ENCODE measurements at places on chromosomes 5 and 9.
A peak's percentile ranks its signal among the peaks of the same experiment; 100 is the strongest.

DNA sequence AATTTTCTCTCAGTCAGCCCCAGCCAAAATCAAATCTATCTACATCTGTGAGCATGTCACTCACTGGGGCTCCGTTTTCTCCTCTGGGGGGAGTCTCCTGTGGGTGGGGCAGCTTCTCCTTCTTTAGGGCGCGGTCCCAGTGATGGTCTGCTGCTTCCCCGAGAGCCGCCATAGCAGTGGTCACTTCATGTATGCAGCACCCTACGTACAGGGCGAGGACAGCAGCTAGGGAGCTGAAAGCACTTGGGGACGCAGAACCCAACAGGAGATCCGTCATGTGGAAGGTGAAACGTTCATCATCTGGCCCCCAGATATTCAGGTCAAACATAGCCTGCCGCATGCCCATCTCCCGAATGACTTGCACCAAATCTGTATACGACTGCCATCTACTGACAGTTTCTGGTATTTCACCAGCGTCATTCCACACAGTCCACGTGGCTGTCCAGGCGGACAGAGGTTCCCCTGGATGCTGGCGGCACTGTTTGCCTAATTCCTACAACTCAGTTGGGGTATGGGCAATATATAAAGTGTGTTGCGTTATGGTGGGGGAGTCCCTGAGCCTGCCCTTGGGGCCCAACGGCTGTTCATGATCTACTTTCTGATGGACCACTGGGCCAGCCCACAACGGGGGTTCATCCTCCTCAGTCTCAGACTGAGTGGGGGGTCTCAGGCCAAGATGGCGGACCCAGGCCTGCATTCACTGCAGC lies 795.0 kb downstream of the EFNA5 start:
- DNase-seq = no peak

GRCh38 chr9:82882138-82882537 lies 180.8 kb downstream of the RASEF start:
- DNase-seq = no peak

DNA sequence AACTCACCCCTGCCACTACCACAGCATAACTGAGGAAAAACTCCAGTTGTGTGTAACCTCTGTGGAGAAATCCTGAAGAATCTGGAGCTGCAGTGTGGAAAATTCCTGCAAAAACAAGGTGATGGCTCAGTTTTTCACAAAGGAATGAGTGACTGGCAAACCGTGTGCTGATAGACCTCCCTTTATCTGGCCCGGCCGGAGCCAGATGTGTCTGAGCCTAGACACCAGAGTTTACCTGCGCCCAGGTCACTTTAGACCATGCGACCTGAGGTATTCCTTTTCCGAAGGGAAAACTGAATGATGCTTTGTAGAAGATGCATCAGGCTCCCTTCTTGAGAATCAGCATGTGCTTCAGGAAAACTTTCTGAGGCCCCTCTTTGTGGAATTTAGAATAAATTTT lies 16.2 kb downstream of the SLC25A48 start:
- no peak for DNase-seq

GRCh38 chr9:121985792-121986494 lies 107.2 kb downstream of the TTLL11 start:
- no peak for DNase-seq

DNA sequence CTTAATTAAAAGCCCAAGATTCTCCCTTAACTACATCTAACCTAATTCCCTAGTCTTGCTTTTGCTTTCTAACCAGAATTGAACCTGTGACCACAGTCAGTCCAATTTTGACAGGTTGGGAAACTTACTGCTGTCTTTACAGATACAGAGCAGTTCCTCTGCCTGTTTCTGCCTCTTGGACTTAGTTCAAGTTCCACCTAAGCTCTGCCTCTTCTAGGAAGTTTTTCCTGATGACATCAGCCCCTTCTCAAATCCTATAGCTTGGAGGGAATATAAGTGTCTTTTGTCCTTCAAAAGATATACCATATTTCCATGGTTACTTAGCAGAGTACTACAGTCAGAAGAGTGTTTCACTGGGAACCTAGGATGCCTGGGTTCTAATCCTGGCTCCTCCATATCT lies 31.7 kb downstream of the BRINP1 start:
- DNase-seq = no peak

- no peak for DNase-seq
Observed at GRCh38 chr9:122329597-122329996, 41.2 kb upstream of the PTGS1 start.

- no peak for DNase-seq
Observed at GRCh38 chr5:4511996-4512656, 628.0 kb upstream of the ADAMTS16 start.

DNA sequence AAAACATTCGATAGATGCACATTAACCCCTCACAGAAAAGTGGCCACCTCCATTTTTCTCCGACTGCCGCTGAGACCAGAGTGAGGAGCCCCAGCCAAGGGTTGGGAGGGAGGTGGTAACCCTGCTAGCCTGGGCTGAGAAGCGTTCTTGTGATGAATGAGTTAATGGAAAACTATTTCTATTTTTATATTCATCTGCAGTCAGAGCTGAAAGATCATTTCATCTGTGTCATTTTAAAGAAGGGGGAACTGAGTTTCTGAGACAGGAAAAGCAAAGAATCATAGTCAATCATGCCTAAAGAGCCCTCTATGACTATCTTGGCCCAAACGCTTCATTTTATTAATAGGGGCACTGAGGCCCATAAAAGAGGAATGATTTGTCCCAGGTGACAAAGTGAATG lies 229.5 kb downstream of the PAPPA start:
- no peak for DNase-seq

GRCh38 chr5:100634937-100635534 lies 99.9 kb downstream of the FAM174A start:
- no peak for DNase-seq

- no peak for DNase-seq
Observed at GRCh38 chr5:60806591-60807243, 37.4 kb downstream of the ELOVL7 start.

- DNase-seq = no peak
Observed at GRCh38 chr5:105034401-105034763, 1471.8 kb upstream of the NUDT12 start.

DNA sequence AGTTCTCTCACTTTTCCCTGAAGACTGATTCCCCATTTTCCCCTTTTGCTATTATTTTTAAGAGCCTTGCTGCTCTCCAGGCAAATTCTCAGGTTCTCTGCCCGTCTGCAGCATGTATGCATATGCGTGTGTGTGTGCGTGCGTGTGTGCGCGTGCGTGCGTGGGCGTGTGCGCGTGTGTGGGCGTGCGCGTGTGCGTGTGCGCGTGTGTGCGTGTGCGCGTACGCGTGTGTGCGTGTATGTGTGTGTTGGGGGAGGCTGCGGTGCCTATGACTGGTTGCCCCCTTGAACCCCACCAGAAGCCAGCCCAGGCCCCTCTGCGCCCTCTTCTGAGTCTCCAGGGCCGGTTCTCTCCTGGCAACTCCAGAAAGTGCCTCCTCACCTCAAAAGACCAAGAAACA lies 987 bp upstream of the FOXI1 start:
- no peak for DNase-seq

GRCh38 chr5:180172447-180173197 lies 36.4 kb downstream of the RASGEF1C start:
- DNase-seq = no peak

DNA sequence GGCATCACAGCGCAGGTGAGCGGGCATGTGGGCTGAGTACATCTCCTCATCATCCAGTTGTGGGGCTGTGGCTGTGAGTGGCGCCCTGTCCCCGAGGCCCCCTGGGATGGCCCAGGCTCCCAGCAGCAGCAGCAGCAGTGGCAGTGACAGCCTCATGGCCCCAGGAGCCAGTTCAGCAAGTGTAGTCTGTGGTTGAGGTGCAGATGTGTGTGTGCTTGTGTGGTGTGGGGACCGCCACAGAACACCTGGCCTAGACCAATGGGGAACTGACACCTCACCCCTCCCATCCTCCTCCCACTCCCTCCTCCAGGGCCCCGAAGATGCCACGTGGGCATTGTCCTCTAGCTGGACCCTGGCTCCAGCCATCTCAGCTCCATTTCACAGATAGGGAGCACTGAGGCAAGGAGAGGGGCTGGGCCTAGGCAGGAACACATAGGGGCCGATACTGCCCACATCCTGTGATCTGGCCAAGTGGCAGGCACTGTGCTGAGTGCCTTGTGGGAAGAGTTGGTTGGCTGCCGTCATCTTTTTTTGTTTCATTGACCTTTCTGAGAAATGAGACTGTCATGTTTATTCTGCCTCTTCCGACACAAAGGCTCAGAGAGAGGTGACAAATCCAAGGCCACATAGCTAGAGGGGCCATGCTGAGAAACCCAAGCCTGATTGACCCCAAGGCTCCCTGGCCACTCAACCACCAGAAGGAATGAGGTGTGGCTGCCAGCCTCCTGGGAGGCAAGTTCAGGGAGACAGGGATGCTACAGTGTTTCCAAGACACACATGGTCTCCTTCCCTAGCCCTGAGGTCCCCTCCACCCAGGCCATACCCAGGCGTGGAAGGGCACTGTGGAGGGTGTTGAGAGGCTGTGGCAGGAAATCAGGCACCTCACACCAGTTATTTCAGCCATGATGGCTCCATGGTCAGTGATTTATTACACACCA lies at the start of gene MZB1:
MZB1 (minus strand) TSS at position 213 of the 938 bp plus-strand sequence; CDS start at position 156, 57 bp downstream.
- DNase-seq = no peak

DNA sequence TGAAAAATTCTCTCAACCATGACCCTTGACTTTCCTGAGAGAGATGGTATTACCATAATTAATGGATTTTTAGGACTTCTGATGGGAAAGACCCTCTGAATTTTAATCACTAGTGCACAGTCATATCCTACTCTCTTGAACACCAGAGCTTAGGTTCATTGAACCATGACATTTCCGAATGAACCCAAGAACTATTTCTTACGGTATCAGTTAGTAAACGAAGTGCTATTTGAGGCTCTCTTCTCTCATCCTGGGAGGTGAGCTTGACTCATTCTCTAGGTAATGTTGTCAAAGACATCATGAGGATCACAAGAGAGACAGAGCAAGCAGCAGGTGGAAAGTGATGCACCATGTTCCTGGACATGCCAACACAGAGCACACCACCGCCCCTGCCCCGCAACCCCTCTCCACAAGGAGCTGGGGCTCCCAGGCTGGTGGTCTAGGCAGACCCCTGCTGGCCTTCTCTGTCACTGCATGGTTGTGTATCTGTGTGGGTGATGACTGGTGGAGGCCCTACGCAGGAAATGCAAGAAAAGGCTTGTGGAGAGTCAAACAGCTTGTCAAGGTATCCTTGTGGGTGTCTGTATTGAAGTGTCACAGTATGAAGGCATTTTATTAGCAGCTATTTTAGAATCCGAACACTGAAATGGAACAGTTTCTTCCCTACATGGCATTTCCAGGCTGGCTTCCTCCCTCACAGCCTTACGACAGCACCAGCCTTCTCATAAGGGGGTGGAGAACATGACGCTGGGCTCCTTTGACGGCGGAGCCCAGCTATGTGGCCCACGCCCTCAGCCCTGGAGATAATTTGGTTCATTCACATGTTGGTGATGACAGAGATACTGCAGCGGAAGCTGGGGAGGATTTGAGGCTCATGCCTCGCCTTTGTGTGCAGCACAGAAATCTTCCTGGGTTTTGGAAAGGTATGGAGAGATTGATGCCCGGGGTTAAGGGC lies 297.6 kb downstream of the NTRK2 start:
- DNase-seq = no peak

DNA sequence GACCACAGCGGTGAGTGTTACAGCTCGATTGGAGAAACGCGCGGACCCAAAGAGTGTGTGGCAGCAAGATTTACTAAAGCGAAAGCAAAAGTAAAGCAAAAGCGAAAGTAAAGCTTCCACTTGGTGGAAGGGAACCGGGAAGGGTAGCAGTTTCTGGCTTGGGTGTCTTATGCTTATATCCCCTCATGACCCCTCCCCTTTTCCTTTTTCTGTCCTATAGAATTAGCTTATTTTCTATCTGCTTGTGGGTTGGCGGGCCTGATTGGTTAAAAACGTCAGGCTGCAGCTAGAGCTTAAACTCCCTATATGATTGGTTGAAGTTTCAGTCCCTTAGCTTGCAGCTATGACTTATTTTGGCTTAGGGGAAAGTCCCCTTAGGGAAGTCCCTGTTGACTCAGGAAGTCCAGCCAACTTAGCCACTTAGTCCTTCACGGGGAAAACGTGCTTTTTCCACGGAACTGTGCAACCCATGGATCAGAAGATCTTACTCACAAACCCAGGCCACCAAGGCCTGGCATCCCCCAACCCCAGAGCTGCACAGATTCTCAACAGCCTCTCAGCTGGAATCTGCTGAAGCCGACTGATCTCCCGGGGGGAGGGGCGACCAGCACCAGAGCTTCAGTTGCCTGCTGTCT lies 114.2 kb upstream of the ADAMTS16 start:
- DNase-seq = peak; percentile 33

DNA sequence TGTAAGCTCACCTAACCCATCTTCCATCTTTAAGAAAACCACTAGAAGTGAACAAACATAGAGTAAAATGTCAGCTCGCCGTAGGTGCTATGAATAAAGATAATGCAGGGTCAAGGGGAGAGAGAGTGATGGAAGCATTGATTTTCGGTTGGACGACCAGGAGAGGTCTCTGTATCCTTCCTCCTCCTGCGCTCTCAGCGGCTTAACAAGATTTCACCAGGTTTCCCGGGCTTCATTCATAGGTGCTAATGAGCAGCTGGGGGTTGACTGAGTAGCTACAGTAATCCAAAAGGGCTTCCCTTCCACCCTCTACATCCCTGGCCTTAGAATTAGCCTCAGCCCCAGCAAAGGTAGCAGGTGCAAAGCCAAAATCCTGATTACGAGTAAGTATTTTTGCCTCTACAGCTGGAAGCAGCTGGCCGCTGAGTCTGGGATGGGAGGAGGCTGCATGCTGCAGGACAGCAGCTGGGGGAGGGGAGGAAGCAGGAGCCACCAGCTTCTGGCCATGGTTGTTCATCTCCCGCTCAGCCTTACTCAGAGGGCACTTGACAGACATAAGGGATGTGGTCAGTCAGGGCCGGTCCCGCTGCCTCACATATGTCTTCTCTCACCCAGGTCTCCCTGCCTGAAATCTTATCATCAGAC lies 112.0 kb upstream of the IL12B start:
- no peak for DNase-seq

DNA sequence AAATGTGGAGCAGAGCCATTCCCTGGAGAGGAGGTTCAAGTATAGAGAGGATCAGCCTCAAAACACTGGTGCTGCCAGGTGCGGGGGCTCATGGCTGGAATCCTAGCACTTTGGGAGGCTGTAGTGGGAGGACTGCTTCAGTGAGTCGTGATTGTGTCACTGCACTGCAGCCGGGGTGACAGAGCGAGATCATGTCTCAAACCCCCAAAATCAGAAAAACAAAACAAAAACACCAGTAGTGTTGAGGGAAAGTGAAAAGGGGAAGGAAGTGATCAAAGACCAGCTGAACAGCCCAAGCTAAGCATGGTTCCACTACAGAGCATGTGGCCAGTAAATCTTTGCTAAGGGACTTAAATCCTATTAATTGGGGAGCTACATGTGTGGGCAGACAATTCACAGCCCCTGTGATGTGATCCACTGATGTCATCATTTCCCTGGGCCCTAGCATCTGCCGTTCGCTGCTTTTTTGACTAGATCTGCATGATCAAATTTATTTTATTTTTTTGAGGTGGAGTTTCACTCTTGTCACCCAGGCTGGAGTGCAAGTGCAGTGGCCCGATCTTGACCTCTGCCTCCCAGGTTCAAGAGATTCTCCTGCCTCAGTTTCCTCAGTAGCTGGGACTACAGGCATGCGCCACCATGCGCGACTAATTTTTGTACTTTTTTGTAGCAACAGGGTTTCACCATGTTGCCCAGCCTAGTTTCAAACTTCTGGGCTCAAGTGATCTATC lies 2.7 kb upstream of the PCBD2 start:
- no peak for DNase-seq

GRCh38 chr5:173746047-173746646 lies 129.7 kb upstream of the BOD1 start:
- DNase-seq = no peak

Measured in NCI-H187 (cell line).